Mucosa of descending colon (tissue), 3 donors: ENCODE measurements at places on chromosomes 5 and 9.

GRCh38 chr9:136365775-136366222, 2.3 kb upstream of the DNLZ start:
- DNase-seq = no peak

GRCh38 chr5:10519729-10520128, 44.1 kb upstream of the ANKRD33B start:
- DNase-seq = no peak

DNA sequence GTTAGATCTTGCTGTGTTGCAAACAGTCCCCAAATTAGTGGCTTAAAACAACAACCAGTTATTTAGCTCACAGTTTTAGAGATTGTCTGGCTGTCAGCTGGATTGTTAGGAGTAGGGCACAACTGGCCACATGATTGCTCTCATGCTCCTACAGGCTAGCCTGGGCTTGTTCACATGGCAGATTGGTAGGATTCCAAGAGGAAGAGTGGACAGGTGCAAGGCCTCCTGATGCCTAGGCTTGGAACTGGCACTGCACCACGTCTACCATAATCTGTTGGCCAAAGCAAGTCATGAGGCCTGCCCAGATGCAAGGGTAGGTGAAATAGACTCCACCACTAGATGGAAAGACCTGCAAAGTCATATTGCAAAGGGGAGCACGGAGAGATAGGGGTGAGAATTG, 76.4 kb downstream of the ACER2 start:
- DNase-seq = no peak

DNA sequence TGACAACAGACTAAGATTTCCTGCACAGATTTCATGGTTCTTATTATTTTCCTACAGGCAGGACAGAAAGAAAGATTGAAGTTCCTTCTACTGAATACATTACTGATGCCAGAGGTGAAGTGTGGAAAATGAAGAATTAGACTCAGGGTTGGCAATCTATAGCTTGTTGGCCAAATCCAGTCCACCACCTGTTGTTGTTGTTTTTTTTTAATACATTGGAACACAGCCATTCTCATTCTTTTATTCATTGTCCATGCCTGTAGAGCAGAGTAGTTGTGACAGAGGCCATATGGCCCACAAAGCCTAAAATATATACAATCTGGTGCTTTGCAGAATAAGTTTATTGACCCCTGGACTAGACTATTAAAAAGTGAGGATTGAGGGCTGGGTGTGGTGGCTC, 5.8 kb upstream of the PLPPR1 start:
- DNase-seq = no peak

- no peak for DNase-seq
Observed at GRCh38 chr5:178244576-178244975, 12.0 kb upstream of the PHYKPL start.

GRCh38 chr9:14936491-14936890, 26.3 kb upstream of the FREM1 start:
- DNase-seq = no peak

DNA sequence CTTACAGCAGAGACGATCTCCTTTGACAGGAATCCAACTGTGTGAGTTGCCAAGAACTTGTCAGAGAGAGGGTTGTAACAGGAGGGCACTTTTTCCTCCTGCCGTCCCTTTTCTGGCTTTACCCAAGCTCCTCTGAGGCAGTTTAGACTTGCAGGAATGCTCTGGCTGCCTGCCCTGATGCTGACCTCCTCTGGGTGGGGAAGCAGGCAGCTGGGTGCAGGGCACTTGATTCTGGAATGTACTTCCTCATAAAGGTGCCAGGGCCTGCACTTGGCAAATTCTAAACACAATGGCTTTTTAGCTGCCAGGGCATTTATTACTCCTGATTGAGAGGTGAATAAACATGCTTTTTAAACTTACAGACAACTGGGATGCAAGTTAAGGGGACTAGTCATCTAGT, 190.4 kb downstream of the EPB41L4A start:
- DNase-seq = peak; percentile 87

- no peak for DNase-seq
Observed at GRCh38 chr5:91281401-91281800, 101.7 kb downstream of the ARRDC3 start.

- no peak for DNase-seq
Observed at GRCh38 chr5:146205499-146206202, 2.2 kb downstream of the RBM27 start.
